ENCODE measurements at places on chromosomes 5 and 9. TPM values are rescaled to one million over a fixed set of nuclear protein-coding genes. Genes with fewer than 3 reads are reported as not detected.

DNA sequence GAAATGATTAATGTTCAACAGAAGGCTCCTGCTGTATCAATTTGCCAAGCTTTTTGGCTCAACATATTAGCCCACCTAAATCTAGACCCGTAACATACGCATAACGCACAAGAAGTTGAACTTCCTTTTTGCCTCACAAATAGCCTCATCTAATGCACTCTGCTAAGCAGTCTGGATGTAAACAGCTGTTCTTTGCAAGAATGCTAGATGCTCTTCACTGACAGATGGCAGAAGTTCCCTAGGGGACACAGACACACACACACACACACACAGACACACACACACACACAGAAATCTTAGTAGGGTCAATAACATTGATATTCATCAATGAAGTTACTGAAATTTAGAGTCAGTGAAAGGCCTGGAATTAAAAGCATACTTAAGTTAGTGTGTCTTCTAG is 13.2 kb upstream of the PCA3 start:
- DNase-seq, result no peak

DNA sequence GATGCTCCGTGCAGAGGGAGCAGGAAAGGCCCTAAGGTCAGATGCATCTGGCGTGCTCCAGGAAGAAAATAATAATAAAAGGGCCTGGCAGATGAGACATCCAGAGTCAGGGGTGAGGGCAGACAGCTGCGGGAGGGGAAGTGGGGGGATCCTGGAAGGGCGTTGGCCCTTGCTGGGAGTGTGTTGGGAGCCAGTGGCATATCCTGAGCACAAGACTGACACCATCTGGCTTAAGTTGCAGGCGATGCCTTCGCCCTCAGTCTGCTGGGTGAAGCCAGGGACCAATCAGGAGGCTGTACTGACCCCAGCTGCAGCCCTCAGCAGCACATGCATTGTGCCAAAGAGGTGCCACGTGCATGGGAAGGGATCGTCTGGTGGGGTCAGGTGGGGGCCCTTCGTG is 3.8 kb downstream of the OR2V2 start:
- DNase-seq, result no peak

DNA sequence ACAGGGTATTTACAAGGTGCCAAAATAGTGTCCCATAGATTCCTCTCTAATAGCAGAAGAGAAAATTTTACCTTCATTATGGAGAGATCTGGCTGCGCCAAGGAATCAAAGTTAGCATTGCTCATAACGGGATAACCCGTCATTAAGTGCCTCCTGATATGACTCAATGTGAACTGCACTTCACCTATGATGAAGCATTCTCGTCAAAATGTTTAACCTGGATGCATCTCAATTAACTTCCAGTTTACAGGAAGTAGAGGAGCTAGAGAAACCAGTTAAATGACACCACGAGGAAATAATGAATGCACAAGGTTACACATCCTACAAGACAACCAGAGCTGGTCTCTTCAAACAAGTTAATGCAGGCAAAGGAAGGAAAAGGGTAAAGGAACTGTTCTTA is 17.2 kb downstream of the FBXW11 start:
- no peak for DNase-seq

SUB1 gene
- 430 TPM for total RNA-seq

ANGPTL2 gene
- not detected for total RNA-seq

All from activated CD4-positive, alpha-beta T cell treated with anti-CD3 and anti-CD28 coated beads, Interleukin-2, amount 10 ng/mL, durations not matched to agents 7 days and 5 days (primary cell).